ENCODE measurements at places on chromosomes 12 and 14. TPM values are rescaled to one million over a fixed set of nuclear protein-coding genes. Genes with fewer than 3 reads are reported as not detected.

CDH24 gene
- total RNA-seq, result 10.3 TPM

- DNase-seq, result no peak
Observed at GRCh38 chr12:32577328-32577727, 101.8 kb upstream of the DNM1L start.

GSC gene
- not detected for total RNA-seq

- DNase-seq, result no peak
Observed at GRCh38 chr12:69042970-69043369, 110.0 kb upstream of the CPM start.

DNA sequence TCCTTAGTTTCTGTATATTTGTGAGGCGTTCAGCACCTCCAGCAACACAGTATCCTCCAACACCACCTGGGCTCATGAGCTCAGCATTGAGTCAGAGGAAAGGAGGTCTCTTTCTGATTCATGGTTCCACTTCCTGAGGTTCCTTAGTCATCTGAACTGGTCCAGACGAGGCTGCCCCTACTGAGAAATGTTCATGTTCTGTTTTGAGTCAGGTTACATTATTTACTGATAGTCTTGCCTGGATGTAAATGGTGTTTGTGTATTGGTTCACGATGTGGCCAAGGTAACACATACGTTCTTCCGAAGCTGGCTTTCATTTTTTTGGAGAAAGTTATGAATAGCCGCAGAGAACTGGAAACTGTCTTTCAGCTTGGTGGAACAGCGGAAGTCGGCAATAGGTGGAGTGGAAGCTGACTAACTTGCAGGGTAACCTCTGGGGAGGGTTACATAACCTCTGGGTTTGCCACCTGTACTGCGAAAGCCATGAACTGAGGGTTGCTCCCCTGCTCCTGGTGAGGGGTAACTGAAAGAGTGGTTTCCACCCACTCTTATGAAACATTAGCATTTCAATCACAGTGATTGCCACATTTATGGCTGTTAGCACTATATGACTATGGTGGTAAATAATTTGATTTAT is 42.2 kb upstream of the MANSC4 start:
- DNase-seq, result no peak

- DNase-seq, result no peak
Observed at GRCh38 chr12:106974511-106974910, 12.4 kb downstream of the MTERF2 start.

- DNase-seq, result no peak
Observed at GRCh38 chr12:81542065-81543010, 216.8 kb downstream of the PPFIA2 start.

ESR2 gene
- 1.4 TPM for total RNA-seq

GPATCH2L gene
- 112 TPM for total RNA-seq

DNA sequence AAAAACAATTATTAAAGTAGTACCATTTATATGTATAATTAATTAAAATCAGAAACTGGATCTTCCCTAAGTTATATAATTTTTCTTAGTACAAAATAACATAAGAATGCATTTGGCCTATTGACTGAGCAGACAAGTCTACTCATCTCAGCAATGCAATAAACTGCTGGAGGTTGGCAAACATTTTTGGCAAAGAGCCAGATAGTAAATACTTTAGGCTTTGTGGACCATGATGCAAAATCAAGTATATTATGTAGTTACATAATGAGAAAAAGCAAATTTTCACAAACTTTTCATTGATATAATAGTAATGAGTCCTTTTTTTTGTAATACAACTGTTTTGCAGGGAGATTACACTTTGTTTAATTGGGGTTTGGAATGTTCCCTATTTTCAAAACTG is 30.9 kb downstream of the ERGIC2 start:
- no peak for DNase-seq

- no peak for DNase-seq
Observed at GRCh38 chr12:27333403-27334009, 870 bp downstream of the BMAL2 start.

DNA sequence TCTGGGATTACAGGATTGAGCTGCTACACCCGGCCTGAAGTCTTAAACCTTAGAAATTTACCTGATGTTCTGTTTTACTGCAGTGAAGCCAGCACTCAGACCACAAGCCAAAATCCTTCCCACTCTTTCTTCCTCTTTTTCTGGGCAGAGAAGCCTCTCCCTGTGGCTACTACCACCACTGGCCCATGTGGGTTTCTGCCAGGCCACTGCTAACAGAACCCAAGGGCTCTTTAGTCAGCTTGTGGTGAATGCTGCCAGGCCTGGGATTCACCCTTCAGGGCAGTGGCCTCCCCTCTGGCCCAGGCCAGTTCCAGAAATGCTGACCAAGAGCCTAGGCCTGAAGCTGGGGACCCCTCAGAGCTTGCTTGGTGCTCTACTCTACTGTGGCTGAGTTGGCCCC is 35.3 kb downstream of the GAS2L3 start:
- peak; percentile 9 for DNase-seq

MLEC gene
- total RNA-seq, result 41.5 TPM

DNA sequence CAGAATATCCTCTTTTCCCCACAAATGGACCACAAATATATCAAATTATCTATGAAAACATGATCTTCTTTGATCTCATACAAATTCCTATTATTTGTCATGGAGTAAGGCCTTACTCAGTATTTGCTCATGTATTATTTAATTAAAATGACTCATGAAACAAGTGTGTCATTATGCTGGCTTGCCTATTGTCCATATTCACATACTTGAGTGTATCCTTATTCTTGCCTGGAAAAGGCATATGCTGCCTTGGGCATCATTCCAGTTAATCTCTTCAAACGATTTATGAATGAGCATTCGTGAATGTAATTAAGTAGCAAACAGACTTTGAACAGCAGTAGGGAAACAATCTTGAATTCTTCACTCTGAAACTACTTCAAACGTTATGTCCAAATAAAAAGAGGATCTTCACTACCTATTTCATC is 22.6 kb upstream of the SNRPF start:
- no peak for DNase-seq

DNA sequence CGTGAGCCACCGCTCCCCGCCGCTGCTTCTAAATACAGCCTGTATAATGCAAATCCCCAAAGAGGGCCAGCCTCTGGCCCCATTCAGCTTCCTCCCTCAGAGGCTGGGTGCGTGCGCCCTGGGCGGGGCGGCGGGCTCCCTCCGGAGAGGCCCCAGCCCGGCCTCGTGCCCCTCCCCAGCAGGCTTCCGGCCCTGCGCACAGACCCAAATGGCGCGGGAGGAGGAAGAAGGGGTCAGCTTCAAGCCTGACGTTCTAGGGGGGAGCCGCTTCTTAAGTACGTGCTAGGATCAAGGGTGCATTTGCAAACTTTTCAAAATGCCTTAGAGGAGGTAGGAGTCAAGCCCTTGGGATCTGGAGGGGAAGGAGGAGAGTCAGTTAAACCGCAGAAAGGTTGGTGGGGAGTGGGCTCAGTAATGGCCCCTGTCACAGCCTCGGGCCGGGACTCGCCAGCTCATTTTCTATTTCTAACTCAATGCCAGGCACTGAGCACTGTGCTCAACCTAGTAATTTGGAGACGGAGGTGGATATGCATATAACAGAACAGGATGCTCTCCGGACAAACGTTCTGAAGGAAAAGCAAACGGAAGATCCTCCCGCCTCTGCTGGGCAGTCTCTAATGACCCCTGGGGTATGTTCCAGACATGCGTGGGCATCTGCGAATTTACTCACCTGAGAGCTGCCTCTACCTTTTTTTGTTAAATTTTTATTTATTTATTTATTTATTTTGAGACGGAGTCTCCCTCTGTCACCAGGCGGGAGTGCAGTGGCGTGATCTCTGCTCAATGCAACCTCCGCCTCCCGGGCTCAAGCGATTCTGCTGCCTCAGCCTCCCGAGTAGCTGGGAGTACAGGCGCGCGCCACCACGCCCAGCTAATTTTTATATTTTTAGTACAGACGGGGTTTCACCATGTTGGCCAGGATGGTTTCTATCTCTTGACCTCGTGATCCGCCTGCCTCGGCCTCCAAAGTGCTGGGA is 32.3 kb downstream of the NINJ2 start:
- DNase-seq, result no peak

DNA sequence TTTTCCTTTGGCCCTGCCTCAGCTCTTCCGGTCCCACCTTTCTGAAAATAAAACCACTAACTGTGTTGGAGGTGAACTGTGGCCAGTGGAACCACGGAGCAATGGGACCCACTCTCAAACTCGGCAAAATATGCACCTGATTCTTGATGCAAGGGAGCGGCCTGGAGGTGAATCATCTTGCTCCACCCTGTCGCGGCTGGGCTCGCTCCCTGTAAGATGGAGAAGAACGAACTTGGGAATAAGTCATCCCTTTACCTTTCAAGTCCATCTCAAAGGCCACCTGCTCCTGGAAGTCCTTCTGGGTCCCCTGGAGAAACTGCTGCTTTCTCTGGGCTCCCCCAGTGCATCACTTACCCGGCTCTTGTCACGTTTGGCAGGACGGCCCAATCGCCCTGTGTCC is 309.9 kb downstream of the BCL11B start:
- no peak for DNase-seq

DNA sequence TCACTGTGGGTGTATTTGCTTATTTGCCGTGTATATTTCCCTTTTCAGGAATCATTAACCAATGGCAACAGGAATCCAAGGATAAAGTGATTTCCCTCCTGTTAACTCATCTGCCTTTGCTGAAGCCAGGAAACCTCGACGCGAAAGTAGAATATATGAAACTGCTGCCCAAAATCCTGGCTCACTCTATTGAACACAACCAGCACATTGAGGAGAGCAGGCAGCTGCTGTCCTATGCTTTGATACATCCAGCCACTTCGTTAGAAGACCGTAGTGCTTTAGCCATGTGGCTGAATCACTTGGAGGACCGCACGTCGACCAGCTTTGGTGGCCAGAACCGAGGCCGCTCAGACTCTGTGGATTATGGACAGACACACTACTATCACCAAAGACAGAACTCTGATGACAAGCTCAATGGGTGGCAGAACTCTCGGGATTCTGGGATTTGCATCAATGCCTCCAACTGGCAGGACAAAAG is 135.1 kb downstream of the SAMD4A start:
- DNase-seq, result no peak

DNA sequence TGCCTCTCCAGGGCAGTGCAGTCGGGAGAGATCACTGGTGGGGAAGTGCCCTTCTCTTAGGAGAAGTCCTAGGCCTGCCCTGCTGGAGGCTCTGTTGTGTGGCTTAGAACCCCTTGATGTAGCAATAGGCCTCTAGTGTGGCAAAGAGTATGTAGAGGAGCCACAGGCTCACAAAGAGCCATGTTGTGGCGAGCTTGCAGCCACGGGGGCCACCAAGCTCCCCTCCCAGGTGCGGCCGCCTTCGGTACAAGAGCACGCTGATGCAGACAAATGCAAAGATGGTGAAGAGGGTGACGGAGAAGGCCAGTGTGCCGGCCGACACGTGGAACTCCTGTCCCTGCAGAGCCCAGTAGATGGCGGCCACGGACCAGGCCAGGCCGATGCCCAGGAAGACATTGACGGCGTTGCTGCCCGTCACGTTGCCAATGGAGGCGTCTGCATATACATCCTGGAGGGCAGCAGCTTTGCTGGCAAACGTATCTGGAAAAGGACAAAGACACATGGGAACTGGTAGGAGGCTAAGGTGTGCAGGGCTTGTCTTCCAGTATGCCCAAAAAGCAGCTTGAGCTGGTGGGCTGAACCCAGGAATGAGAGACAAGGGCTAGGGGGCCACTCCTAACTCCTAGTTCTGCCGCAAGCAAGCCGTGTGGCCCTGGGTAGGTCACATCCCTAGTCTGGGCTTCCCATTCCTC is 142.8 kb downstream of the SLC8A3 start:
- peak; percentile 49 for DNase-seq

- DNase-seq, result peak; percentile 81
Observed at GRCh38 chr12:57845478-57846284, 848 bp downstream of the CTDSP2 start.

DNA sequence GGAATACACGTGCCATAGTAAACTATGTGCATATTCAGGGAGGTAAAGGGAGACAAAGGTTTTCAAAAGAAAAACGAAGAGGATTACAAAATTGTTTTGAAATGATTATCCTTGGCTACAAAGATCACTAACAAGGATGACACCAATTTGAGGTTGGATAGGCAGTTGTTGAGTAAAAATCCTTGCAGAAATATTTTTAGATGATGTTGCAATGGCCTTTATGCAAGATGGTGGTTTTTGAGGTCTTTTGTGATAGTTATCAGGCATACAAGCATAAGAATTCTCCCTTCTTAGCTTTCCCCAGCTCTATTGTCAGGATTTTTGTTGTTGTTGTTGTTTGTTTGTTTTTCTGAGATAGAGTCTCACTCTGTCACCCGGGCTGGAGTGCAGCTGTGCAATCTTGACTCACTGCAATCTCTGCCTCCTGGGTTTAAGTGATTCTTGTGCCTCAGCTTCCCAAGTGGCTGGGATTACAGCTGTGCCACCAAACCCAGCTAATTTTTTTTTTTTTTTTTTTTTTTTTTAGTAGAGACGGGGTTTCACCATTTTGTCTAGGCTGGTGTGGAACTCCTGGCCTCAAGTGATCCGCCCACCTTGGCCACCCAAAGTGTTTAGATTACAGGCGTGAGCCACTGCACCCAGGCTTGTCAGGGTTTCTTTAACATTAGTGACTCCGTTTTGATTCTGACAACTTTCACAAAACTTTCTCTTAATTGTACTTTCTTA is 7.8 kb downstream of the RNASE1 start:
- DNase-seq, result no peak

GRCh38 chr14:104137297-104138097 is 890 bp upstream of the KIF26A start:
- DNase-seq, result no peak

CCNT1 gene
- total RNA-seq, result 44.0 TPM

GRCh38 chr12:20305470-20305869 is 62.9 kb upstream of the PDE3A start:
- no peak for DNase-seq

GRCh38 chr12:57547288-57548012 is 458 bp upstream of the DCTN2 start:
- DNase-seq, result no peak

DNA sequence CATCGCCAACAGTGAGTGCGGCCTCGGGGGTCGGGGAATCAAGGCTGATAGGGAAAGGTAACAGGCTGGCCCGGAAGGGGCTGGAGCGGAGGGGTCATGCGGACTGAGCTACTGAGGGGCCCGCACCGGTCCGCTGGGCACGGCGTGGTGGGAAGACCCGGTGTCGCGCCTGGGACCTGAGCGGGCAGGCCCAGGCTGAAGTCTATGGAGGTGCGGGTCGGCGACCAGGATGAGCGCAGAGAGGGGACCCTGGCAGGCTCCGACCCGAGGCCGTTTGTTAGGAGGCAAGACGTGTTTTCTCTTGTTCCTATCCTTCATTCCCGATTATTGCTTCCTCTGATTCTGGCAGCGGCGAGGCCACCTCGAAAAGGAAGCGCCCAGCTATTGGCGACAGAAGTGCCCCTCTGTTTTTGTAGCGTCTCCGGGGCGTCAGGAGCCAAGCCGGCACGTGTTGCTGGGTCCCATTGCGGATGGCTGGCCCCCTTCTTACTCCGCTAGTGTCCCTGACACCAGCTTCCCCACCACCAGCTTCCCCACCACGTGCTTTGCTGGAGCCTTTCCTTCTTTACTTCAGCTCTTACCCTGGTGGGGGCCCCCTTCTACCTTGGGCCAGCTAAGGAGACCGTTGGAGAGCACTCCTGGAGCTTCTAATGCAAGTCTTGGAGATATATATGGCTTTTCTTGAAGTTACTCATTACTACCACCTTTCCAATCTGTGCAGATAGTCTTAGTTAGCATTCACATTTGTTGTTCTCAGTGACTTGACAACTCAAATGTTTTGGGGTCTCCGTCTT is 653 bp downstream of the PA2G4 start:
- DNase-seq, result no peak

- DNase-seq, result no peak
Observed at GRCh38 chr12:57047981-57048380, 1.9 kb downstream of the MYO1A start.

All from occipital lobe (tissue), 3 donors.